Cardiac septum (tissue), 1 donor: ENCODE measurements at places on chromosomes 2 and 18. TPM values are rescaled to one million over a fixed set of nuclear protein-coding genes. Genes with fewer than 3 reads are reported as not detected.

DNA sequence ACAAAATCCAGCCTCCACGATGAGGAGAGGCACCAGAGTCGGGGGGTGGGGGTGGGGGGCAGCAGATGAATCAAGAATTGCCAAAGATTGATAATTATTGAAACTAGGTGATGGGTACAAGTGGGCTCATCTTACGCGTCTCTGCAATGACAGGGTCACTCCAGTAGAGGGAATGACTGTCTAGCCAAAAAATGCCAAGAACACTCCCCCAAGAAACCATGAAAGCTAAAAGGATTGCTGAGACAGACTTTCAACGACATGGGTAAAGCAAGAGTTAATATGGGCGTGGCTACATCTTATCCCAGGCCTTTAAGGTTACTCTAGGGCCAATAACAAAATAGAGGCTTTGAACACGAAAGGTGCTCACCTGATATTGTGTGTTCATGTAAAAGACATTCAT is 86.5 kb downstream of the STK39 start:
- DNase-seq, result no peak

GRCh38 chr18:23306822-23307221 is 146.3 kb upstream of the RIOK3 start:
- DNase-seq, result no peak

GRCh38 chr2:200156166-200156835 is 150.2 kb upstream of the SPATS2L start:
- DNase-seq, result no peak

The C2orf15 gene
- total RNA-seq, result not detected

DNA sequence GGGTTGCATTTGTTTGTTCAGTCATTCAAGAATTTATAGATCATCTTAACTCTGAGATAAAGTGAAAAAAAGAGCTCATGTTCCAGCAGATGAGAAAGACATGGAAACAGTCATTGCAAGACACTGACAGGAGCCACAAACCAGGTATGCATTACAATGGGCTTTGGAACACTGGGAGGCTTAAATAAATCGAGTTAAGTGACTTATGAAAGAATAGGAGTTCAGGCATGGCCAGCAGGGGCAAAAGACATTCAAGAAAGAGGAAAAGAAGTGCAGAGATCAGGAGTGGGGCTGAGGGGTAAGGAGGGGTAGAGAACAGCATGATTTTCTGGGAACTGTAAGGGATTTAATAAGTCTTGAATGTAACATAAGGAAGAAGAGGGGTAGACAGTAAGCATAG is 121.2 kb upstream of the EPC2 start:
- no peak for DNase-seq

The SMYD1 gene
- total RNA-seq, result 295 TPM

GRCh38 chr2:39435234-39435633 is 1.9 kb downstream of the MAP4K3 start:
- DNase-seq, result no peak

The RNU2-63P gene
- total RNA-seq, result not detected
